NCI-H1048 (cell line): ENCODE measurements at places on chromosomes 13 and 19.

DNA sequence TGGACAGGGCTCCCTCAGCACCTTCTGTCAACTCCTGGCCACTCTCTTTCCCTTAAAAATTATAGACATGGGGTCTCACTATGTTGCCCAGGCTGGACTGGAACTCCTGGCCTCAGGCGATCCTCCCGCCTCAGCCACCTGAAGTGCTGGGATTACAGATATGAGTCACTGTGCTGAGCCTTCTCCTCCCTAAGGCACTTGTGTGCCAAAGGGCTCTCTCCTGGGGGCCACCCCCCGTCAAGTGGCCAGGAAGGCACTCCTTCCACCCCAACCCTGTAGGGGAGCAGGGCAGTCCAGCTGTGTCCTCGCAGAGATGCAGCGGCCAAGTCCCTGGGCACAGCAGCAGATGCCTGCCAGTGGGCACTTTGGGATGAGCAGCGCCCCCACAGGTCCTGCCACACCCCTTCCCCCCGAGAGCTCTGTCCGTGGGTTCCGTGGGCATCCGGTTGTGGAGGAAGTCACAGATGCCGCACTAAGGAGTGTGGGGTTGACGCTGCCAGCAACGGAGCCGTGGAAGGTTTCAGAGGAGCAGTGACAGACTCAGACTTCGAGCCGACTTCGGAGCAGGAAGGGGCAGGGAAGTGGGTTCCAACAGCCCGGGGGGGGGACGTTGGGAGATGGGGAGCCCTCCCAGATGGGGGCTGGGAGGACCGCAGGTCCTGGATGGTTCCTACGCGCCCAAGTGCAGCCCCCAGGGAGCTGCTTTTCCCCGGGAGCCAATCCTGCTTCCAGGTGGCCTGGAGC, 3.3 kb upstream of the UQCR11 start:
- no peak for DNase-seq

DNA sequence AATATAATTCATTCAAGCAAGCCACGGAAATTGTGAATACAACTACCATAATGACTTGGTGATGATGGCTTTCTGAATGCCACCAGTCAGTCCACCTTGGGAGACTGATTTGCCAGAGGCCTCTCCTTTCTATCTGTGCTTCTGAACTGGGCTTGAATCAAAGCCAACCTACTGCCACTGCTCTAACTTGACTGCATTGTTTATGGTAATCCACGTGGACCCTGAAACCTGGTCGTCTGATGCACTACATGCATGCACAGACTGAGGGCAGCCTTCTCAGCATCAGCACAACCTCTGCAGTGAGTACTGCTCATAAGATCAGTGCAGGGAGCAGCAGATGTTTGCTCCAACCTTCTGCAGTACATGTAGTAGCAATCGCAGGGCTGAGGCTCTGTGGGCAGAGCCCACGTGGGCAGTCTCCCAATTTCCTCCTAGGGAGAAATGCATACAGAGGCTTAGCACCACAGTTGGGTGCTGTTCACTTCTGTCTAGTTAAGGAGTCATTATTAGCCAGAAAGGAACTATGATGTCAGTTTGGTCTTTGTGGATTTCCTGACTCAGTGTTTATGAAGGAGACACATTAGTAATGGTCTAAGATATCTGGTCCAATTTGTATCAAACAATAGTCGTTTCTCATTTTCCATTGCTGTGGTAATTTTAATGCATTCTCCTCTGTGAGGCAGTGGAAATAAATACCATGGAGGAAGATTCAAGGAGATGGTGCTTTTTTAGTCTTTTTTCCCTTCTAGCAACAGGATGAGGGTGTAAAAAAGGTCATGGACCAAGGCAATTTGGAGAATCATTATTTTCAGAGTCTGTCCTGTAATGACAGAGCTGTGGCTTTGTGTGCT, 82.5 kb downstream of the AKAP11 start:
- no peak for DNase-seq

DNA sequence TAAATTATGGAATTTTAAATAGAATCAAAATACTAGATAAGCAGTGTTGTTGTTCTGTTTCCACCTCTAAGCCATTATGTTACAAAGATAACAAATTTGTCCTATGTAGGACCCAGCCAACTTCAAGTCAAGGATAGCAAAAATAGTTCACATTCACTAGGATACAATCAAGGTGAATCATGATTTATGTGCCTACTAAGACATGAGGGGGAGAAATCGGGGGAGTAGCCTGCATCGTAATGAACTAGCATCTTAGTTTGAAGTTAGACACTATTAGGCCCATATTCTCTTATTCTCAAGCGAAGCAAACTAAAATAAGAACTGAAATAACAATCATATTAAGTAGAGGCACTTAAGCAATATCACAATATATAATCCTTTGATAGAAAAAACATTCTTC, 779.4 kb upstream of the PCDH9 start:
- DNase-seq, result no peak

GRCh38 chr19:2802826-2803225, 16.8 kb upstream of the ZNF554 start:
- DNase-seq, result no peak

DNA sequence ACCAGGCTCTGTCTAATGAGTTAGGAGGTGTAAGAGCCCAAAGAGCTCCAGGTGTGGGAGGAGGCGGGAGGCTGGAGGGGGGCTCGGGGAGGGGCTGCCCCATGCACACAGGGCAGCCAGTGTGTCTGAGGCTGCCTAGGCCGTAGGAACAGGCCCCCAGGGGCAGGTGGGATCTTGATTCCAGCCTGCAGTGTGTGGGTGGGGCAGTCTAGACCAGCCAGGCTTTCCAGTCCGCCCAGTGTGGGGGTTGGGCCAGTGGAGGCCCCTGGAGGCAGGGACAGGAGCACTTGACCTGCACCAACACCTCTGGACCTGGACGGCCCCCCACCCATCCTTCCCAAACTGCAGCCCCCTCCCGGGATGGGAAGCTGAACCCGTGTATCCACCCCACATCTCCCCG, 5.4 kb upstream of the CAMSAP3 start:
- no peak for DNase-seq

GRCh38 chr13:94666065-94666464, 46.3 kb downstream of the SOX21 start:
- no peak for DNase-seq

- no peak for DNase-seq
These were observed 78.5 kb upstream of the NBEA start for GRCh38 chr13:34863360-34864135.
